HCT116 (cell line): ENCODE measurements at places on chromosomes 16 and 17.

DNA sequence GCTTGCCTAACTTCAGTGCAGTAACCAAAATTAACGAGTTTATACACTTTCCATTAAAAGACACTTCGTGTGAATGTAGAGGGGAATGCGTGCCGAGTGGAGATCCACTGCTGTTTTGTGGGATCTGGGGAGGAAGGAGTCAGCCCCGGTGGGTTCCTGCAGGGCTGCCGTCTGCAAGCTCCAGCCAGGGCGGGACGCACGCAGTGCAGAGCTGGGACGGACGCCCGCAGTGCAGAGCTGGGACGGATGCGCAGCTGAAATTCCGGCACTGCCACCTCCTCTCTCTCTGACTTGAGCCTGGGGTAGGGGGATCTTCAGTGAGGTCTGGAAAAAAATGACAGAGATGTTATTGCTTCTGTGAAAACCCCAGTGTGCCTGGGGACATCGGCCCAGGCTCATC lies 16.5 kb upstream of the ZC3H18 start:
- DNase-seq = no peak

DNA sequence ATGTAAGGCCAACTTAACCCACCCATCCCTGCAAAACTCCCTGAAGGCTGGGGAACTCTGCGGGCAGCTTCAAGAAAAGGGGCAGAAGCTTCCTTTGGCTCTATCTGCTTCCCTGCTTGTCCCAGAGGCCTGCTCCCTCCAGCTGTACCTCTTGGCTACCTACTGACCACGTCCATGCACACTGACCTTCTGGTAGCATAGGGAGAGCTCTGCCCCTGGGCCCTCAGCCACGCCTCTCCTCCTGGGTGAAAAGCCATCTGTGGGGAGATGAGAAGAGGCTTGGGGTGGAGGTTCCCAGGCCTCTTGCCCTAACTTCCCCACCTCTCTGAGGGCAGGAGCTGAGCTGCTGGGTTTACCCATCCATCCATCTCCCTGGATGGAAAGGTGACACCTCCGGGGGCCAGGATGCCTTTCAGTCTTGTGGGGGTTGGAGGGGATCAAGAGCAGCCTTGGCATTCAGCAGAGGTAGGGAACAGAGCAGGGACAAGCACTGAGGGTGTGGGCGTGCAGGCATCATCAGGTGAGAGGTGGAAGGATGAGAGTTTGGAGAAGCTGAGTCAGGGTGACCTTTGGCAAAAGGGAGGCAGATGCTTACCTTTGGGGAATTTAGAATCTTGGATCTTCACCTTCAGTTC lies 23.4 kb upstream of the MFSD6L start:
- no peak for DNase-seq

DNA sequence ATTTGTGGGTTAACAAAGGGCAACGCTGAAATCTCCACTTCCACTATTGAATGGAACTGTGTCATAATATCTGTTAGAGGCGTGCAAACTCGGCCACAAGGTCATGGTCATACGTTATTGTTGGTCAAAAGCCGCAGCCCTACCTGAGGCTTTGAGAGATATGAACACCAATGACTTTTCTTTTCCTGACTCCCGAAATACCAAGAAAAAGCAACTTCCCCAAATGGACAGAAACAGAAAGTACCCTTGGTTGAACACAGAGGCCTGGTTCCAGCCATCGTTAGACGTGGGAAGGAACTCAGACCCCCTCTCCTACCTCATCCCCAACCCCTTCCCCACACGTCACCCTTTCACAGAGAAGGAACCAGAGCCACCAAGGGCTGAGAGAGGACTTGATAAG lies 1.4 kb upstream of the PIK3R5 start:
- no peak for DNase-seq

GRCh38 chr16:17970816-17971331 lies 365.7 kb downstream of the NPIPA8 start:
- DNase-seq = no peak

DNA sequence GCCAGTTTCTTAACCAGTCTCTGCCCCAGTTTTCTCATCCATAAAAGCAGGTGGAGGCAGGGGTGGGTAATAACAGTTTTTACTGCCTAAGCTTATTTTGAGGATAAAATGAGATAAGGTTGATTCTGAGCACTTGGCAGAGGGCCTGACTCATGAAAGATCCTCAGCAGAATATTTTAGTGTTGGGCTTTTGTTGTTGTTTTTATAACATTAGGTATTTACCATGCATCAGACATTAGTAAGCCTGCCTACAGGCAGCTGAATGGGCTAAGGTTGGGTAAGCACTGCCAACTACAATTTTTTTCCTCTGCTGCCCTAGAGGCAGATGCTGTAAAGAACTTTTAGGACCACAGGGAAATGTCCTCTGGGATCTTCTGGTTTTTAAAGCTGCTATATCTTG lies 43.1 kb downstream of the SCNN1G start:
- no peak for DNase-seq

DNA sequence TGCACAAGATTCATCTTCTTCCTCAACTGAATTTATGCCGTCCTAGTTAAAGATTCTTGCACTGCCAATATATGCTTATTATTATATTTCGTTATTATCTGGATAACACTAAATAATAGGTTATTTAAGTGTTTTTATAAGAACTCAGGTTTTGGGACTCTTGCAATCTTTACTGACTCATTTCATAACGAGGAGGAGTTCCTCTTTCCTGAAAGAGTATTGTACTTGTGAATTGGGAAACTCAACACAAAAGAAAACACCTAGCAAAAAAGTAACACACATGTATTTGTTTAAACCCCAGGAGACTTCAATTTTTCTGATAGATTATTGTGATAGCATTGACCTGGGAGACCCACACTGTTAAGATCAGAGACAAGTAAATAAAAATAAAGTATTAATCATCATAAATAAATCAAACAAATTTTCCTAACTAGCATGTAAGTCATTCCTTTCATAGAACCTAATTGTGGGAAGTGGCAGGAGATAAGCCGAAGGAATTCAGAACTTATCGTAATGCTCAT lies 505.8 kb downstream of the KCNJ2 start:
- no peak for DNase-seq

DNA sequence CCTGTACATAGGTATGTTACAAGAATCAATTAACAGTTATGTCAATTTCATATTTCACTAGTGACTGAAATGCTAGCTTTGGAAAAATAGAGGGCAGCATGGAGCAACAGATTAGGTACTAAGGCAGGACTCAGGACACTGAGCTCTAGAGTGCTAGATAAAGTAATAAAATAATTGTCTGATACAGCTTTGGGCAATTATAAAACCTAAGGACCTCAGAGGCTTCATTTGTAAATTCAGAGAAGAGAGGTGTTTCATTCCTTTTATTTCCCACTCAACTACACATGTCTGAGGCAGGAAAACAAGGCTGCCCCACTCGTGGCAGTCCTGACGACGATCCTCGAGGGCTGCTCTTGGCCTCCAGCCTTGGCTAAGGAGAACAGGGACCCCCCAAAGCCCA lies 81.5 kb downstream of the CA4 start:
- DNase-seq = peak; percentile 10

- no peak for DNase-seq
These were observed 265.9 kb upstream of the SALL1 start for GRCh38 chr16:51416926-51417325.

- DNase-seq = no peak
These were observed 8.1 kb upstream of the CCL18 start for GRCh38 chr17:36055921-36056520.

DNA sequence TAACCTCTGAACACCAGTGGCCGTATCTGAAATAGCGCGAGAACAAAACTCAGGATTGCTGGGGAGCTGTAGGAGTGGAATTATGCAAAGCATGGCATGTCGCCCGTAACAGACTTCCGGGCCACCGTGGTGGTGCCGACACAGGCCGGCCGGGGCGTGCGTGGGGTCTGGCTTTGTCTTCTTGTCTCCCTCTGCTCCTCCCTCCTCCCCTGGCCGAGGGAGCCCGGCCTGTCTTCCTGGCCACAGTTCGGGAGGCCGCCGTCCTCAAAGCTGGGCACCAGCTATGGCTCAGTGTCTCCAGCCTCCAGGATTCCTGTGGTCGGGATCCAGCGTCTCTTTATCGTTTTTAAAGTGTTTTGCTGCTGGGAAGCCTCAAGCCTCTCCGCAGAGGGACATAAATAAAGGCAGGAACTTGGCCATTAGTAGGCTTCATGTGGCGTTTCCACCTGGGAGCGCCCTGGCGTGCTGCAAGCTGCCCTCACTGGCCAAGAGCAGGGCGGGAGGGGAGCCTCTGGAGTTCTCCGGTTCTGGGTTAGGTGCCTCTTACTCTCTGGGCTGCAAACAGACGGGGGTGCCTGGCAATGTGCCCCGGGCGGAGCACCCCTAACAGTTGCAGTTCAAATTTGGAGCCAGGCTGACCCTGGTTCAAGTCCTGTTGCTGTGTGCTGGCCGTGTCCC lies 22.0 kb upstream of the NPTX1 start:
- no peak for DNase-seq

DNA sequence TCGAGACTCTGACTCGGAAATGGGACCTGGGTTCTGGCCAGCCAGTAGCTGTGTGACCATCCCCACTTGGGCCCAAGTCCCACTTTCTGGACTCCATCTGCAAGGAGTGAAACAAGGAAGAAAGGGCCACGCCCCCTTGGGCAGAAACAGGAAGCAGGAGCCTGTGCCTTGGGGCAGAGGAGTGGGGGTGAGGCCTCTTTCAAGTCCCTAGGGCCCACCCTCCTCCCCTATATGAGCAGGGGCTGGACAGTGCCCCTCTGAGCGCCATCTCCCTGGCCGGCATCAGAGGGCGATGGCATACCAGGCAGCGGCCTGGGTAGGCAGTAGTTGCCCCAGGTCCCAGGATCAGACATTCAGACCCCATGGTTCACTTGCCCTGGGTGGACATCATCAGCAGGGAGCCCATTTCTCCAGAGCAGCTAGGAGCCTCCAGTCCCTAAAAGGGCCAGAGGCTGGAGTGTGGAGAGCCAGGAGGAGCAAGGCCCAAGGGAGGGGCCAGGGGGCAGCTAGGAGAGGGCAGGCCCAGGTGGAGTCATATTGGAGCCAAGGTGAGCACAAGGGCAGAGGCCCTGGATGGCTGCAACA lies 7.1 kb downstream of the BCAR1 start:
- no peak for DNase-seq

DNA sequence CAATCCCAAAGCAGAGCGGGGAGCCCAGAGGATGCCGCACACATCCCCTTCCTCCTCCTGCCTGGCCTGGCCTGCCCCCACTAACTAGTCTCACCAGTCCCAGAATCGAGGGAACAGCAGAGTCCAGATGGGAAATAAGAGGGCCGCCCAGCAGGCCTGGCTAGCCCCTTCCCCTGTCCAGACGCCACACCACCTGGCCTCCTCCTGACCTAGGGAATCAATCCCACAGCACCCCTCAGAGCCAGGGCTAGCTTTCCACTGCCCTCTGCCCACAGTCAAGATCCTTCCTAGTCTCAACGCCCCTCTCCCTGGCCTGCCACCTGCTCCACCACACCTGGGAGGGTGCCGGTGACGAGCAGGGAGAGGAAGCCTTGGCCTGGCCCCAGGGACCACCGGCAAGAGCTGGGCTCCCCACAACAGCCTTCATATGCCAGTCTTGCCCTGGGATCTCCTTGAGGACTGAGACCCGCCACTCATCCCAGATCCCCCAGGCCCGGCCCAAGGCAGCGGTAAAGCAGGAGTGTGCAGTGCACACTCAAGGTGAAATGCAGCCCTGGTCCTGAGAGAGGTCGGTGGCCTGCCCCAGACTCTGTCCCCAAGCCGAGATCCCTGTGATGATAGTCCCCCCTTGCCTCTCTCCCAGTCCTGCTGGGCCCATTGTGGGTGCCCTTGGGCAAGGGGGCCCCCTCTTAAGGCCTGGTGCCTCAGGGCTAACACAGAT lies 27.9 kb downstream of the KATNB1 start:
- DNase-seq = no peak

DNA sequence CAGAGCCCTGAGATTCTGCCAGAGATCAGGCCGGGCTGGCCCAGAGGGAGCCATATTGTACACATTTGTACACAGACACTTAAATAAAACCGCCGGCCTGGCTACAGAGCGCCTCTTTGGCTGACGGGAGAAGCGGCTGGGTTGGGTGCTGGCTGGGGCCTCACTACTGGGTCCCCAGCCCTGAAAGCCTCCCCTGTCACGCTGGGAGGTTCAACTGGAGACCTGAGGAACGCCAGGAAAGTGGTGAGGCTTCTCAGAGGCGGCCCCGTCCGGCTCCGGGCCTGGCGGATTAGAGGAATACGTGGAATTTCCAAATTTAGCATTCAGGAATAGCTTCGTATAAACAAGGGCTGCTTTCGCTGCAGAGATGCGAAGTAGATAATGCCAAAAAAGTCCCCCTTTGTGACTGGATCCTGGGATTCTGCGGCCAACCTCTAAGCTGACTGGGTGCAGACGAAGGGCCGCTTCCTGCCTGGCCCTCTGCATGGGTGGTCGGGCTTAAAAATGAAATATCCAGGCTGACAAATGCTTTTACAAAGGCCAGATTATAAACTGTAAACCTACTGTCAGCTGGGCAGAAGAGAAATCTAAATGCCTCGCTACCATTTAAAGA lies 252.4 kb downstream of the IRF8 start:
- DNase-seq = no peak

GRCh38 chr17:49523706-49524472 lies 28.8 kb downstream of the NGFR start:
- DNase-seq = no peak

DNA sequence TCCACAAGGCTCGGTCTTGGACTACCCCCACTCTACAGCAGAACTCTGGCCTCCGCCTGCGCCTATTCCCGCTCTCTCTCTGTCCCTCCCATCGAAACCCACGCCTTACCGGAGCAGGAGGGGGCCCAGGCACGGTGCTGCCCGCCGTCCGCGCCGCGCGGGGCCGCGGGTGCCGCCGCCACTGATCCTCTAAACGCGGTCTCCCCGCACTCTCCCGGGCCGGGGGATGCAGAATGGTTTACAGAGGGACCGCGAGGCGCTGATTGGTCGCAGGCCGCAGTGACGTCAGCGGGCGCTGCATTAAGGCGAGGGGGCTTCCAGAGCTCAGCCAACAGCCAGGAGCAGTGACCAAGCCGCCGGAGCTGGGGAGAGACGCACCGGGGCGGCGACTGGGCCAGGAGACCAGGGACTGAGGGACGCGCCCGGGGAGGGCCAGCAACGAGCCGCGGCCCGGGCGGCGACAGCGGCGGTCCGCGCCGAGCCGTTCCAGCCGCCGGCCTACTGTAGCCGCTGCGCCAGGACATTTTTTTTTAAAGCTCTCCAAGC lies 747 bp upstream of the LHX1 start:
- no peak for DNase-seq

DNA sequence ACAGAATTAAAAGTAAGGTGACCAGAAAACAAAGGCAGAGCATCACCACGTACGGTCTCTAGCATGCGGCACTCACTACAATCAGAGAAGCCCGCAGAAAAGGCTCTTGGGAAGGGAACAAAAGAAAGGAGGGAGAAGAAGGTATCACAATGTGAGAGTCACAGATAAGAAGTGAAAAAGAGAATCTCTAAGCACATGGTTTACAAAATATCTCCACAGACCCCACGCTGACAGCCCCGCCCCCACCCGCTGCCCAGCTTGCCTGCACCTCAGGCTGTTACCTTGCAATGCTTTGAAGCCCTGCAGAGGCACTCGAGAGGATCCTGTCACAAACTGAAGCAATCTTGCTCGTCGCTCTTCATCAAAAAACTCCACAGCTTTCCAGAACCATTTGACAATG lies 40.5 kb downstream of the CEP95 start:
- DNase-seq = no peak
